Mesothelial cell of epicardium (in vitro differentiated cells): ENCODE measurements at places on chromosomes 3 and 15. TPM values are rescaled to one million over a fixed set of nuclear protein-coding genes. Genes with fewer than 3 reads are reported as not detected.

The TIMP4 gene
- 0.16 to 0.45 TPM (median 0.18 TPM) in 3 replicates for total RNA-seq

- H3K36me3 ChIP-seq = no peaks in the 10 kb centered on the region
- H3K27me3 ChIP-seq = peaks cover 56% of the 10 kb centered on the region
- H3K4me1 ChIP-seq = peaks cover 7% of the 10 kb centered on the region
- H3K4me3 ChIP-seq = peak overlapping the region; percentile 91
These were observed 1.3 kb downstream of the SLC27A2 start for GRCh38 chr15:50183112-50183794.

- no peak for DNase-seq
- no peaks in the 10 kb centered on the region for H3K27me3 ChIP-seq
- peaks cover 12% of the 10 kb centered on the region for H3K4me1 ChIP-seq
- H3K27ac ChIP-seq = no peak overlapping the region
- no peak overlapping the region for H3K4me3 ChIP-seq
These were observed 466.1 kb upstream of the ATP11B start for GRCh38 chr3:182327196-182327681.

DNA sequence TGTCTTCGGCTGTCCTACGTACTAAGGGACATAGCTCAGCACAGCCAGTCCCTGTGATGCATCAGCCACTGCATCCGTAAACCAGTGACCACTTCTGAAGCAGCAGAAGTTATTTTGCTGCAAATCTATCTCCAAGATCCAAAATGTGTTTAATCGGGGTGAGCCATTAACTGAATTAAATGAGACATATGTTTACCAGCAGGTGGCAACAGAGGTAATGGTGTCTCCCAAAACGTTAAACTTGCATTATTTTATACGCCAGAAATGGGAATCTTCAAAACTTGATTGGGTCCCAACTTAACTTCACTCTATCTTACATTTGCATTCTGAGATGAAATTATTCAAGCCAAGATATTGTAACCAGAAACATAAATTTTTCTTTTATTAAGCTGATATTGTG is 75.3 kb upstream of the BOC start:
- no peak overlapping the region for H3K27ac ChIP-seq
- H3K4me3 ChIP-seq = no peak overlapping the region
- H3K4me1 ChIP-seq = peaks cover 1% of the 10 kb centered on the region
- peaks cover 4% of the 10 kb centered on the region for H3K36me3 ChIP-seq
- no peak for DNase-seq

GRCh38 chr3:65569129-65569528 is 469.6 kb downstream of the MAGI1 start:
- H3K27ac ChIP-seq = no peak overlapping the region
- no peak overlapping the region for H3K4me3 ChIP-seq
- no peaks in the 10 kb centered on the region for H3K36me3 ChIP-seq

The CIP2A gene
- 15.9 to 17.8 TPM (median 16.9 TPM) in 3 replicates for total RNA-seq

GRCh38 chr3:139522421-139522820 is 17.1 kb downstream of the RBP1 start:
- no peak overlapping the region for H3K4me3 ChIP-seq
- no peak for DNase-seq
- peak overlapping the region; percentile 62 for H3K27ac ChIP-seq
- H3K36me3 ChIP-seq = peaks cover 47% of the 10 kb centered on the region
- no peaks in the 10 kb centered on the region for H3K27me3 ChIP-seq

The EPHB3 gene
- 98.9 to 115 TPM (median 106 TPM) in 3 replicates for total RNA-seq

The SLC28A2 gene
- not detected in 3 replicates for total RNA-seq

The PATL2 gene
- 0.66 to 1.3 TPM (median 1.1 TPM) in 3 replicates for total RNA-seq

DNA sequence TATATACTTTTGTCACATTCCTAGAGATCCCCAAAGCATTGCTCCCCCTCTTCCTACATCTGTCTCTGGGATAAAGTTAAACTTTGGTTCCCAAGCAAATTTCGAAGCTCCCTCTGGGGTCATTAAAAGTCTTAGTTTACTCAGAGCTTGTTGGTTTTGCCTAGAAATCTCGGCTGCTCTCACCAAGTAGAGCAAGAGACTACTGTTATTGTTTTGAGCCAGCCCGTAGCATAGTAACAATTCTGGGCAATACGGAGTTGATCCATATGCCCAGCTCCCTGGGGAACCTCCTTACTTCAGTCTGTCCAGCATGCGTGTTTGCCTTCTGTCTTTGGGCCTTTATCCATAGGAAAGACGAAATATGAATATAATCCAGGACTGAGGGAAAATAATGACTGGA is 10.0 kb upstream of the P3H2 start:
- no peak for DNase-seq
- no peak overlapping the region for H3K4me3 ChIP-seq
- no peaks in the 10 kb centered on the region for H3K27me3 ChIP-seq
- H3K4me1 ChIP-seq = peaks cover 12% of the 10 kb centered on the region
- no peaks in the 10 kb centered on the region for H3K36me3 ChIP-seq

DNA sequence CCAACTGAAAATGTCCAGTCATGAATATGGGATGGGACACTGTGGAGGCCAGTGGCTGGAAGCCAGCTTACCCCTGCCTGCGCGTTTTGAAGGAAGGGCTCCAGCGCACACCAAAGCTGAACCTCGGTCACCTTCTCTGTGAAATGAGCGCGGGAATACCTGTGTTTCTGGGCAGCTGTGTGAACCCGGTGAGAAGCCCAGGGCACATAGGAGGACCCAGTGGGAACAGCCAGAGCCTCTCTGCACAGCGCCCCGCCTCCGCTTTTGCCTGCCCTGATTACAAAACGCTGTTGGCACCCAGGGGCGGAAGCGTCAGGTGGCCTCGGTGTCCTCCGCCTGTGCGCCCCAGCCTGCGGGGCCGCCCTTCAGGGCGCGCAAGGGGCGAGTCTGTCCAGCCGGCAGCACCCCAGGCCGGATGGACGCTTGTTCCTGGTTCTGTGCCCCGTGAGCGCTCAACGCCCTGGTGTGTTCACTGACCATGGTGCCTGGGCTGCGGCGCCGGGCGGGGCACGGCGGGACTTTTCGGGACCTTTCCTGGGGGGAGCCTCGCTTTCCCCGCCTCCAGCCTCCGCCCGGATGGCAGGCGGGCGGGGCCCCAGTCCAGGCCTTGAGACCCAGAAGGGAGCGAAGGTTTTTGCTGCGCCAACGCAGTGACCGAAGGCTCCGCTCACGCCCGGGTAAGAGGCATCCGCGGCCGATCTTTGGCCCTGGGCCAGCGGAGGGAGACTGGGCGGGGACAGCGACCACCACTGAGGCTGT is at the start of gene SQOR:
Gene SQOR, plus strand, starts transcription at position 598 of the 759 bp plus-strand sequence. CDS start 23,895 bp downstream, outside the sequence.
- DNase-seq = peak; percentile 40
- H3K4me3 ChIP-seq = peak within 1 kb of the TSS; percentile 74
- no peaks in the 10 kb centered on the region for H3K36me3 ChIP-seq
- H3K4me1 ChIP-seq = peaks cover 12% of the 10 kb centered on the region

DNA sequence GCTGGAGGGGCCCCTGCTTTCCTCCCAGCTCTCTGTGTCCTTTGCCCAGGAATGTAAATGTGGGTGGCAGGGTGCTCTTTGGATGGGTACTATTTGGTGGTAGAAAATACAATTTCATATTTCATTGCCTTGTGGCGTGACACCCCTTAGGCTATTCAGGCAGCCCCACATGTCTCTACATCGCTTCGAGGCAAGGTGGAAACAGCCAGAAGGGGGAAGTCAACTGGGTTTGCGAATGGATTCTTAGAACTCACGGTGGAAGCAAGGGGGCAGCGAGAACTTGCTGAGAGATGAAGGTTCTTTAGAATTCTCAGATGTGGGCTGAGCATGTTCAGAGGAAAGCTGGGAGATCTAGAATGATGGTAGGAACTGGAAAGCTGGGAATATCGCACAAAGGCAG is 25.3 kb downstream of the PLA2G4D start:
- H3K27ac ChIP-seq = no peak overlapping the region
- no peak overlapping the region for H3K4me3 ChIP-seq
- H3K36me3 ChIP-seq = peaks cover 6% of the 10 kb centered on the region
- H3K27me3 ChIP-seq = peaks cover 28% of the 10 kb centered on the region

The PTX3 gene
- total RNA-seq = 35.6 to 44.1 TPM (median 39.9 TPM) in 3 replicates

DNA sequence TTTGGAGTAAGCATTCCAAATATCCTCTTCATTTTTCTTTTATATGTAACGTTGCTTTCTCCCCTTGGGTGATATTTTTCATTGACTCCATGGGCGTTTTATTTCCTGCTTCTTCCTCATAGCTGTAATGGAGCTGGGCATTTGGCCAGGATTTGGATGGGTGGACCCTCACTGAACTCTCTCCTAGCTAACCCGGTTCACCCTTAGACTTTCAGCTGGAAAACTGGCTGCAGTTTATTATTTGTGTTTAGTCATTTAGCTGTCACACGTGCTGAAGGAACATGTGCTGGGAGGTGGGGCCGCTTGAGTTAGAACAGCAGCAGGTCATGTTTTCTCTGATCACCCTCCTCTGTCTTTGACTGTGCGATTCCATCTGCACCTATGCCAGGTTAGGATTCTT is 407.6 kb downstream of the ZIC1 start:
- H3K27me3 ChIP-seq = no peaks in the 10 kb centered on the region
- peaks cover 6% of the 10 kb centered on the region for H3K4me1 ChIP-seq
- no peak overlapping the region for H3K4me3 ChIP-seq
- no peak for DNase-seq
- no peaks in the 10 kb centered on the region for H3K36me3 ChIP-seq

DNA sequence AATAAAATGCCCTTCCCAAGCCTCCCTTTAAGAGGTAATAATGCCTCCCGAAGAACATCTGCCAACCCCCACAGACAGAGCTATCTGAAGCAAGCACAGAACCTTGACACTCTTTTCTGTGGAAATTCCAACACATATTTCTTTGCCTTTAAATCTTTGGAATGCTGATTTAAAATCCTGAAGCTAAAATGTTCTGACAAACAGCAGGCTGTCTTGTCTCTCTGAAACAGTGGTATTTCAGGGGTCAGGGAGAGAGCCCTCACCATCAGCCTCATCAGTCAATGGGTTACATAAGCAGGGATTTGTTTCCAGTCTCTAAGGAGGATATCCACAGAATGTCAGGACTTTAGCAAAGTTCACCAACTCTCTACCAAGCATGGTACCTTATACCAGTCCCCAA is 27.8 kb upstream of the ARHGEF3 start:
- H3K36me3 ChIP-seq = no peaks in the 10 kb centered on the region
- no peak for DNase-seq
- H3K27me3 ChIP-seq = no peaks in the 10 kb centered on the region
- no peak overlapping the region for H3K4me3 ChIP-seq

DNA sequence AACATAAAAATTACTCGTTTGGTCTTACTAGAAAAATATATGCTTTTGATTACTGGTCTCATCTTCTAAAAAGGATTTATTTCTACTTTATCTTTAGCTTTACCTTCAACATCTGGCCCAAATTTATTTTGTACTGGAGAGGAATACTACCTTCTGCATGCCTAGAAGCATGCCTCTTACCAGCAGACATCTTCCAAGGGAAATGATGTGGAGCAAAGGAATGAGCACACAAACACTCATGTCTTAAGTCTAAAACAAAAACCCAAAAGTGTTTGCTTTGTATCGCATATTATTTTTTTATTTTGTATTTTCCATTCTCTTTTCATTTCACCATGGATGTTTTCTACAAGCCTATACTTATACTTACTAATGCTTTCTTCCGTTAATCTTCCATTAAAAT is 304.6 kb upstream of the KCNMB2 start:
- peaks cover 2% of the 10 kb centered on the region for H3K4me1 ChIP-seq
- no peak for DNase-seq
- no peak overlapping the region for H3K4me3 ChIP-seq
- no peak overlapping the region for H3K27ac ChIP-seq
- no peaks in the 10 kb centered on the region for H3K27me3 ChIP-seq

The OR5K2 gene
- not detected in 3 replicates for total RNA-seq

The CPLX3 gene
- total RNA-seq = 0.14 TPM in 1 of 3 replicates, not detected in the others

DNA sequence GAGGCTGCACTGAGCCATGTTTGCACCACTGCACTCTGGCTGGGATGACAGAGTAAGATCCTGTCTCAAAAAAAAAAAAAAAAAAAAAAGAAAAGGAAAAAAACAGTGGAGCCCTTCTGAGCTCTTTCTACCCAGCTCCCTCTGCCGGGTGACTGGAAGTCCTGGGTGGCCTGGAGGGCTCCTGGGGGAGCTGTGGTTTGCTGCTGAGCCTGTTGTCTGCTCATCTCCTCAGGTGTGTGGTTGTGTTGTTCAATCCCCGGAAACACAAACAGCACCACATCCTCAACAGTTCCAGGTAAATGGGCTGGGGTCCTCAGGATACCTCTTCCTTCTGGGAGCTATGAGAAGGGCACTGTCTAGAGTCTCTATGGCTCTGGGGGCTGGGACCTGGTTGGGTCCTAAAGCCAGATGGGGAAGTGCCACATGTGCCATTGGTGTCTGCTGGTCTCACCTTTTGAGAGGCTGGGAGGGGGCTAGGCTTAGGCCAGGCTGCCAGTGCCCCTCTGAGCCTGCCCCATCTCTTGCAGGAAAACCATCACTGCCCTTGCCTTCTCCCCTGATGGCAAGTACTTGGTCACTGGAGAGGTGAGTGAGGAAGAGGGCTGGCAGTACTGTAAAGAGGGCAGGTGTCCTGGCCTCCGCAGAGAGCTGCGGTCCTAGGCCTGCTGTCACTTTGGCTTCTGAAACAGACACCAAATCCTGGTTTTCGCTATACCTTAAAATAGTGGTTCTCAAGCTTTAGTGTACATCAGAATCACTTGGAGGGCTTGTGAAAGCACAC is 17.1 kb upstream of the JMJD7 start:
- peaks cover 3% of the 10 kb centered on the region for H3K36me3 ChIP-seq
- no peaks in the 10 kb centered on the region for H3K27me3 ChIP-seq
- DNase-seq = no peak
- H3K4me1 ChIP-seq = peaks cover 13% of the 10 kb centered on the region
- no peak overlapping the region for H3K4me3 ChIP-seq
- no peak overlapping the region for H3K27ac ChIP-seq
